ENCODE measurements at places on chromosomes 7 and 10.

- no peak for DNase-seq
Observed at GRCh38 chr7:111262293-111263116, 171.6 kb downstream of the LRRN3 start.

DNA sequence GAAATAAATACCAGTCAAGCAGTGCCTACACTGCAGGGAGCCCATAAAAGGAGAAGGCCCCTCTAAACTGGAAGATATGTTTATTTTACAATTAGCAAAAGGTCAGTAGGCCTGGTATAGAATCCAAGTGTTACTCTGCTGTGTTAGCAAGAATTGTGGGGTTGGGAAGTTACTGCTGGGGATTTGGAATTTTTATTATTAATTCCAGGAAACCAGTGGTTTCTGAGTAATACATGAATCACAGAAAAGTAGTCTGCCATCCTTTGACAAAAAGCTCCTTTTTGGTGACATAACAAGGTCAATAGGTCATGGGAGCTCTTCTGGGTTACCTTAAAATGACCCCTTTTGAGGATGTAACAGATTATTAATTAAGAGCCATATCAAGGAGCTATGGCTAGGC lies 67.4 kb downstream of the ZNF92 start:
- no peak for DNase-seq

DNA sequence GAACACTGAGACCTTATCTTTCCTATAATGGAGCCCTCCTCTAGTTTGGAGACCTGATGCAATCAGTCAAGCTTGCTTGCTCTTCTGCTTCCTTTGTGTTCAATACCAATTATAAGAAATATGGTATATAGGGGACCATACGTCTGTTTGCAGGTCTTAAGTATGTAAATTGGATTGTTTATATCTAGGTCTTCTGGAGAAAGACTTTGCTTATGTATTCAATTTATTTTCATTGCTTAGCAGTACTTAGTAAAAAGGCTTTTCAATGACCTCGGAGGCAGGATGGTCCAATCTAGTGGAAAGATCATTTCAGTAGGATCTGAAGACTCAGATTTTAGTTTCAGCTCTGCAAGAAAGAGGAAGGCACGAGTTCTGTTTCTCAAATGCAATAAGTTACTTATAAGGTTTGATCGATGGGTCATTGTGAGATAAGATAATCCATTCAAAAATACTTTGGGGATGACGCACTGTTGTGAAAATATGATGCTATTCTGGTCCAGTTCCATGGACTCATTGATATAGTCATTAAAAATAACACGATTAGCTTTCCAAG lies 571.6 kb downstream of the SH2D4B start:
- DNase-seq: no peak

- DNase-seq: no peak
Observed at GRCh38 chr10:77086081-77086480, 551.5 kb downstream of the KCNMA1 start.

DNA sequence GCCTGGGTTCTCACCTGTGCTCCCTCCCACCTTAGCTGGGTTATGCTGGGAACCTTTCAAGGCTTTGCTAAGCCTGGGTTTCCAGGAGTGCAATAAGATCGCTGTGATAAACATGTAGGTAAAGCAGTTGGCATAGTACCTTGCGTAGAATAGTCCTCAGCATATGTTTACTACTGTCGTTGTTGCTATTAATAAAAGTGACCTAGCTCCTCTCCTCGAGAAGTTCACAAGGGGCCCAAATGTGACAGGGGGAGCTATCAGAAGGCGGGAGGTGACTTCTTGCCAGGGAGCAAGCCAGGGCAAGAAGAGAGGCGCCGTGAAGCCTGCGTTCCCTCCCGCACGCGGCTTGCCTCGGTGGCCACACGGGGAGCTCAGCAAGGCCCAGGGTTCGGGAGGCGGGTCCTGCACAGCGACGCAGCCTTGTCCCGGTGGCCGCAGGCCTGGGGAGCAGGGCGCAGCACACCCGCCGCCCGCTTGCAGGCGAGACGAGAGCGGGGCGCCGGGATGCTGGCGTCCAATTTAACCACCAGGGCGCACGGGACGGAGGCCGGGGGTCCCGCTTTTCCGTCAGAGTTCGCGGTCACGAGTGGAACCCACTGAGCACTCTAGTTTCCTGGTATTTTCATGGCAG lies 106.2 kb downstream of the SNX10 start:
- DNase-seq: no peak

- DNase-seq: no peak
Observed at GRCh38 chr10:78658645-78659597, 409.8 kb upstream of the ZMIZ1 start.

DNA sequence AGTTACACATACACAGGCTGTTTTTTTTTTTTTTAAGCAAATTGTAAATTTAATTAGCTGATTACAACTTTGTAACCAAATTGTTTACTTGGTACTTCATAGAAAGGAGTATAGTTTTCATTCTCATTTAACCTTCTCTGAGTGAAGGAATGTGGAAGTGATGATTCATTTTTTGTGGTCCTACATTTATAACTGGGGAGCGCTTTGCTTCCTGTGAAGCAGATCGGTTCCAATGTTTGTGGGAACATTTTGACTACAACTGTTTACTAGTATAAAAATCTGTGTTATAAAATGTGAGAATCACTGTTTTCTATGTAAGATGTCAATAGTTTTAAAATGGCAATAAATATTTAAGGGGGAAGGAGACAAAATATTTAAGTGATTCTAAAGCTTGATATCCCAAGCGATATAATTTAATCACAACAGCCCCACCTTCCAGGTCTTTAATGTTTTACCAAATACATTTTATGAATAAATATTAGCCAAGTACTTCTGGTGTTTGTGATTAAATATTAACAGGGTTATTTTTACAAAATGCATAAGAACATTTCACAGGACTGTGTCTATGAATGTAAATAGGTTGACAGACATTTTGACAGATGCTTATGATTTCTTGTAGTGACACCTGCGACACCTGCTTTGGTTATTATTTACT lies 57.1 kb downstream of the NXPH1 start:
- no peak for DNase-seq

- no peak for DNase-seq
Observed at GRCh38 chr10:11146402-11147171, 128.9 kb downstream of the CELF2 start.

DNA sequence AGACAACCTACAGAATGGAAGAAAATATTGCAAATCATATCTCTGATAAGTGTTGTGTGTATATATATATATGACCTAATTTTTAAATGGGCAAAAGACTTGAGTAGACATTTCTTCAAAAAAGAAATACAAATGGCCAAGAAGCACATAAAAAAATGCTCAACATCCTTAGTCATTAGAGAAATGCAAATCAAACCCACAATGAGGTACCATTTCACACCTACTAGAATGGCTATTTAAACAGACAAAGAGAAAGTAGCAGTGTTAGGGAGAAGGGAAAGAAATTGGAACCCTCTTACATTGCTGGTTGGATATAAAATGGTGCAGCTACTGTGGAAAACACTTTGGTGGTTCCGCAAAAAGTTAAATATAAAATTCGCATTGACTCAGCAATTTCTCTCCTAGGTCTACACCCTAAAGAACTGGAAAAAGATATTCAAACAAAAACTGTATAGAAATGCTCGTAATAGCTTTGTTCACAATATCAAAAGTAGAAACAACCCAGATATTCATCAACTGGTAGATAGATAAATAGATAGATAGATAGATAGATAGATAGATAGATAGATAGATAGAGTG lies 16.3 kb downstream of the ACSL5 start:
- DNase-seq: no peak

GRCh38 chr7:84921154-84921553 lies 265.7 kb downstream of the SEMA3D start:
- no peak for DNase-seq

- no peak for DNase-seq
Observed at GRCh38 chr7:90917539-90917938, 321.4 kb downstream of the CDK14 start.

- DNase-seq: no peak
Observed at GRCh38 chr10:100364735-100365391, 17.8 kb downstream of the SCD start.

GRCh38 chr7:66426996-66427395 lies 201.7 kb upstream of the KCTD7 start:
- no peak for DNase-seq

DNA sequence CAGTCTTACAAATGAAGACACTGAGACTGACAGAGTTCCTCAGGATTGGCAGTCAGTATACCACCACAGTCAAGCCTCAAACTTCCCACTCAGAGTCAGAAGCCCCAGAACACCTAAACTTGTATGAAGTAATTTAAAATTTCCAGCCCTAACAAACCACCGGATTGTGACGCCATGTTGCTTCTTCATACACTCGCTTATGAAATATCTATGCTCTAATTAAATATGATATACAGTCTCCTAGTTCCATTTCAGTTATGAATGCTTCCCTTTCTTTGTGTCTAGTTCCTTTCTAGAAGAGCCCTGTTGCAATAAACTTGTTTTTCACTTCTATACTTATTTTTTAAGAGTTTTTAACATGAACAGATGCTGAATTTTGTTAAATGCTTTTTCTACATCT lies 172.0 kb upstream of the NOBOX start:
- no peak for DNase-seq

DNA sequence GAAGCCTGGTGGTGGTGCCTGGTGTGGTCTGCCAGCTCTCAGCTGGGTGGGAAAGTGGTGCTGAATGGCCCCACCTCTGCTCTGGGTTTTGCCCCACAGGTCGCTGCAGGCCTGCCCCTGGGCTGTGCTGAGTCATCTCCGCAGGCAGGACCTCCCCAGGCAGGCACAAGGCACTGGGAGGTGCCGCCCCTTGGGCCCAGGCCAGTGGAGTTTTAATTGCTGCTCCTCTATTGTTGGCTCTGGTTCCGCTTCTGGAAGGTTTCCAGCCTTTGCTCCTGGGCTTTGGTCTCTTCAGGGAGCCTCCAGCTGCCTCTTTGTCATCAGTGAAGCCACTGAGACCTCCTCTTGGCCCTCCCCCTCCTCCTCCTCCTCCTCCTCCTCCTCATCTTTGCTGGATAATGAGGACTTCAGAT lies 180.3 kb upstream of the GRB10 start:
- DNase-seq: no peak

DNA sequence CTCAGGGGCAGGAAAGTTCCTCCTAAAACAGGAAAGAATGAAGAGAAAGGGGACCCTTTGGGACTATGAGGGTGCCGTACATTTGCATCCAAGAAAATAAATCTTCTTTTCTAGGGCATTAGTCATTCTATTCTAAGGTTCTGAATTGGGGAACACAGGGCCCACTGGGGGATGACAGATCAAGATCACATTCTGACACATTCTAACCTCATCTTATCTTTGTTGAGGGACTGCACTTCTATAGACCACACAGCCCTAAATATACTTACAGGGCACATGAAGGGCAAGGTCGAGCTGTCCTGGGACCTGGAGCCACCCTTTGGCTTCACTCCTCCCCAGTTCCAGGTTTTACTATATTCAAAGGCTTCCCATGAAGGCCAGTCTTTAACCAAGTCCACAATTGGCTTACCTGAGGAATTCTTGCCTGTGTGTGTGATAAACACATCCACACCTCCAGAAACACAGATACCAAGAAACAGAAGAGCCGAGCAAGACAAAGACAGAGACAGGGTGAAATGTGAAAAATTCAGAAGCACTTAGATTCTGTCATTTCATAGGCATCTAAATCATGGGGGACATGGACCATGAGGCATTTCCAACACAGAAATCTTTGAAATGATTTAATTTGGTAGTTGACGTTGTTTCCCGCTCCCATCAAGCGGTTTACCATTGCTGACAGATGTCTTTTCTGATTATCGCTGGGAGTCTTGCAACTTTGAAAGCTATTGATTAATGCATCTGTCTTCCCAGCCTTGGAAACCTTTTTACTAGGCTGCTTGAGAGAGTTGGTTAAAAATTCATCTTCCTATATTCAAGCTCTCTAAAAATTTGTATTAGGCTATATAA lies 75.8 kb downstream of the CCDC71L start:
- DNase-seq: no peak

DNA sequence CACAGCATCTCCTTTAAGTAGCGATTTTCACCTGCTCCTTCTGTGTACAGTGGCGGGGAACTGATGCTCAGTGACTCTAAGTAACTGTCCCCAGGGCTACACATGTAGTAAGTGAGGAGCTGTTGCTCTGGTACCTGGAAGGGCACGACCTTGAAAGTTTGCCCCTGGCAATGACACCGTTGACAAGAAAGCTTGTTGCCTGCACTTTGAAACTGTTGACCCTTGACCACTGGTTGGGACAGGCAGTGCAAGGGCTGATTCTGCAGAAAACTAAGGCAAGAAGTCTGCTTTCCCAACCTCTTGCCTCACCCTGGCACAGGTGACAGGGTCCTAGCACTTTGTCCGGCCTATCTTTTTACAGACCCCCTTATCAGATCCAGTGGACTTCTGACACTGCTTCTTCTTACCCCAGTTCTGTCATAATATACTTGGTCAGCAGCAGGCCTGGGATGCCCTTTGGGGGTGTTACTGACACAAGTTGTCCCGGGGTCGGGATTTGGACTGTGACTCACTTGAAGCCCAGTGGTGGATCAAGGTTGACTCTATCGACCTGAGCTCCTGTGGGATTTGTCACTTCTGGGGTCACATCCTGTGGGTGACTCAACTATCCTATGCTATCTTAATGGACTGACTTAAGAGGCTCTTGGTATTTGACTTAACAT lies 5.8 kb downstream of the ACSL5 start:
- DNase-seq: no peak

GRCh38 chr7:70591643-70592042 lies 540.3 kb upstream of the GALNT17 start:
- DNase-seq: no peak

- DNase-seq: no peak
Observed at GRCh38 chr7:71171476-71171875, 39.5 kb downstream of the GALNT17 start.

GRCh38 chr7:142571581-142571980 lies 177.7 kb upstream of the PRSS1 start:
- DNase-seq: no peak

- no peak for DNase-seq
Observed at GRCh38 chr7:35384761-35385700, 131.1 kb upstream of the TBX20 start.

GRCh38 chr7:68133045-68133444 lies 1136.4 kb downstream of the TYW1 start:
- DNase-seq: no peak

GRCh38 chr10:23088609-23089008 lies 6.8 kb upstream of the MSRB2 start:
- no peak for DNase-seq

GRCh38 chr7:157996359-157997079 lies 591.1 kb downstream of the PTPRN2 start:
- DNase-seq: no peak

GRCh38 chr10:89302625-89303024 lies 779 bp downstream of the IFIT2 start:
- DNase-seq: no peak

- no peak for DNase-seq
Observed at GRCh38 chr10:54131833-54132232, 669.2 kb downstream of the PCDH15 start.

DNA sequence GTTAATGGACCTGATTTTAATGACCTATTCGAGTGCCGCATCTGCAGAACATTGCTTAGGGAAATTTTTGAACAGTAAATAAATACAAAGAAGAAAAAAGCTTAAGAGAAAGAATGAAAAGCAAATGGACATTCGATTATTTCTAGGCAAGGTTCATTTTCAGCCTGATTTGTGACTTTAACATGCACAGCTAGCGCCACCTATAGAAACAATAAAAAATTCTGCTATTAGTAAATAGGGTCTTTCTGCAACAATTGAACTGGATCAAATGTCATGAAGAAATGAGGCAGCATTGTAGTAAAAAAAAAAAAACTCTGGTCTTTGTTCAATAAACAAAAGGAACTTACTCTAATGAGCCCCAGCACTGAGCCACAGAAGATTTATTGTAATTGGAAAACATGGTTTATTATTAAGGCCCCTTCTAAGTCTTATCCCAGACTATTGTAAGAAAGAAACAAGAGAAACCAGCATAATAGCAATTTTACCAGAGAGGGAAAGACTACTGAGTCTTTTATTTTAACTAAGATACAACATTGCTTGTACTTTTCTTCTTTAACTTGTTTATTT lies 41.4 kb upstream of the GHITM start:
- no peak for DNase-seq
